ENCODE measurements at places on chromosomes 5 and 9.

DNA sequence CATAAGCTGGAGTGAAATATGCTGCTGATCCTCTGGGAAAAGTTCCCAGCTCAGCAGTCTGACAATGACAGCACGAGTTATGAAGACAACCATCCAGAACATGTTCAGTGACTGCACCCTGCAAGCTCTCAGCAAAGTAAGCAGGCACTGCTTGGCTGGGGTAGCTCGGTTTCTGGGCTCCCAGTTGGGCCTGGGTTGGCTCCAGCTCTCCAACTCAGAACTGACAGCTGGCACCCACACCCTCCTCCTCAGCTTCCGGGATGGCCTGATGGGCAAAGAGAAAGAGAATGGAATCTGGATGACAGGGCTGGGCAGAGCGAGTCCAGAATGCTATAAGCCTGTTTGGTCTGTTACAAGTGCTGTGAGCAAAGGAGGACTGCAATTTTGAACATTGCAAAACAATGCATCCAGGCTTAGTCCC lies 185.0 kb downstream of the CSNK1G3 start:
- DNase-seq = no peak

DNA sequence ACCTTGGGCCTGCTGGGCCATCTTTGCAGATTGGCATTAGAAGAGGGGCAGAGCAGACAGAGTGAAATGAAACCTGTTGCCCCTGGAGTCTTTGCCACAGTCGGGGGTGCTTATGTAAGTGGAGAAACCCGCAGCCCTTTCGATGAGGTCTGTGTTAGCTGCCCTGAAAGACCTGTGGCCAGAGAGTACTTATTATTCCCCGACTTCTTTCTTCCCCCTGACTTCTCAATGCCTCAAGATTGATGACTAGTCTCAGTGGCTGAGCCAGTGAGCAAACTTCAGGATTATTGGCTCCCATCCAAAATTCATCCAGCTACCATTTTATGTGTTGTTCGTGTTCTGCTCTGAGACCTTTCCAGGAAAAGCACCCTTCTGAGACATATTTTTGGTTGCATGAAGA lies 7.6 kb downstream of the NTRK2 start:
- DNase-seq = no peak

- DNase-seq = no peak
Observed at GRCh38 chr5:117889596-117889995, 1098.8 kb downstream of the DTWD2 start.

- no peak for DNase-seq
Observed at GRCh38 chr5:112799661-112800060, 61.4 kb upstream of the SRP19 start.

DNA sequence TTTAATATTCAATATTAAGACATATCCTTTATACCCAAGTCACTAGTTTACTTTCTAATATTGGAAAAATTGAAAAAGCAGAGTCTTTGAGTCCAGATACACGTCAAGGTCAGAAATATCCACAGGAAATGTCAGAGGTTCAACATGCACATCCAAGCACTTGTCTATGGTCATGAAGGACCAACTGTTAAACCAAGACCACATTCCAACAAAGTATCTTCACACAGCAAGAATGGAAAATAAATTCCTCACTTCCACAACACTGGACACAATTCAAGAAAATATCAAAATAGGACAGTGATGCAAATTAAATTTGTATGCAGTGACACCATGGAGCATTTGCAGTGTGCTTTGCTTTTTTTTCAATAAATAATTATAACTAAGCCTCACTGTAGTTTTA lies 142.5 kb downstream of the GABRB2 start:
- DNase-seq = no peak

- no peak for DNase-seq
Observed at GRCh38 chr5:120507800-120508463, 43.8 kb downstream of the PRR16 start.

DNA sequence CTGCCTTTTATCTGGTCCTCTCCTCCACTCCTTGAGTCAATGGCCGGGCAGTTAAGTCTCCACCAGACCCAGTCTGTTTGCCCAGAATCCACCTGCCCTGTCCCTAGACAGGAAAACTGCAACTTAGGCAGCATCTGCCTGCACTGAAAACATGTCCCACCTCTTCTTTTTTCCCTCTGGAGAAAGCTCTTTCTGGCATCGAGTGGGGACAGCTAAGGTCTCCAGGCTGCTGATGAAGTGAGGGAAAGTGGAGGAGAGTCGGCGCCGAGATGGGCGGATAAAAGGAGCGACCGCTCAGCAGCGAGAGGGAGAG lies 243 bp upstream of the SHISAL2B start:
- no peak for DNase-seq

GRCh38 chr9:114238472-114238871 lies 83.1 kb downstream of the COL27A1 start:
- no peak for DNase-seq

GRCh38 chr5:175246242-175246888 lies 197.6 kb downstream of the DRD1 start:
- DNase-seq = no peak

- no peak for DNase-seq
Observed at GRCh38 chr9:116080561-116080960, 73.0 kb upstream of the PAPPA start.

GRCh38 chr9:114759512-114760341 lies 46.1 kb downstream of the TNFSF15 start:
- DNase-seq = no peak

DNA sequence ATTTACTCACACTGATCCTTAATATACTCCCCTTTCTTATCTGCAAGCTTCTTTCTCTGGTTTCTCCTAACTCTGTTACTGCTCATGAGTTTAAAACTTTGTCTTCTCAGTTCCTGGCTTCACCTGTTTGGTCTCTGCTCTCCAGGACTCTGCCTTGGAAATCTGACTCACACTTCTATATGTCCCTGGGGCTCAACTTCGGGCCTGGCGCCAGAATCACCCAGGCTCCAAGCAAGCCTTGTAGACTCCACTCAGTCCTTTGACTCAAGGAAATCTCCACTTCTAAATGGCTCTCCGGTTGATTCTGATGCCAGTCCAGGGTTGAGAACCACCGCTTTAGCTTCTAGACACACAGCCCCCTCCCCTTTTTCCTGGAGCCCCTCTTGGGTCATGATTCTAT lies 57.8 kb downstream of the TMC1 start:
- no peak for DNase-seq

DNA sequence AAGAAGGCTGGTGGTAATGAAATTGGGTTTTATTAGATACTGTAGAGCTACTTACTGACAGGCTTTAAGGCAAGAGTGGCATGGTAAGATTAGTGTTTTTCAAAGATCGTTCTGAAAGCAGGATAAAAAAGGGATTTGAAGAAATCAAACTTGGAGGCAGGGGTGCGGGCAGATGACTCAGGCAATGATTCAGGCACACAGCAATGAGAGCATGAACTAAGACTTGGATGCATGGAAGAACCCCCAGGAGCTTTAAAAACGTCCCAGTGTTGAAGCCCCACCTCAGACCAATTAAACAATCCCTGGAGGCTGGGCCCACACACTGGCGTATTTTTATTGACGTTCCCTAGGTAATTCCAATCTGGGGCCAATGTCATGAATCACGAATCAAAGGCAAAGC lies 102.5 kb downstream of the SREK1 start:
- no peak for DNase-seq

- DNase-seq = no peak
Observed at GRCh38 chr9:37994639-37995347, 74.2 kb downstream of the SHB start.

- DNase-seq = no peak
Observed at GRCh38 chr5:130528474-130528873, 624.2 kb downstream of the CHSY3 start.

DNA sequence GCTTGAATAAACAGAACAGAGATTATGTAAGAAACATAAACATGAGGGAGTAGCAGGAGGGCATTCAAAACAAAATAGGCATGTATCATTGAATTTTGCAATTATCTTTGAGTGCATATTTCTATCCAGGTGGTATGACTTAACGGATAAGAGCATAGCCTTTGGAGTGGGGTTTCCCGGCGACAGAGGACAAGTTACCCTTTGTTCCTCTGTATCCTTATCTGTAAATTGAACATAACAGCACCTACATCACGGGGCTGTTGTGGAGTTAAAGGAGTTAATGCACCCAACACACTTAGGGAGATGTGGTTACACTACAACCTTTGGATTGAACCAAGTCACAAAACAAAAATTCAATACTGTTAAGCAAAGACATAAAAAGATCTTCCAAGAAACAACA lies 314.6 kb upstream of the KIF2A start:
- DNase-seq = no peak

- DNase-seq = no peak
Observed at GRCh38 chr9:136645903-136646754, 16.6 kb upstream of the EGFL7 start.

DNA sequence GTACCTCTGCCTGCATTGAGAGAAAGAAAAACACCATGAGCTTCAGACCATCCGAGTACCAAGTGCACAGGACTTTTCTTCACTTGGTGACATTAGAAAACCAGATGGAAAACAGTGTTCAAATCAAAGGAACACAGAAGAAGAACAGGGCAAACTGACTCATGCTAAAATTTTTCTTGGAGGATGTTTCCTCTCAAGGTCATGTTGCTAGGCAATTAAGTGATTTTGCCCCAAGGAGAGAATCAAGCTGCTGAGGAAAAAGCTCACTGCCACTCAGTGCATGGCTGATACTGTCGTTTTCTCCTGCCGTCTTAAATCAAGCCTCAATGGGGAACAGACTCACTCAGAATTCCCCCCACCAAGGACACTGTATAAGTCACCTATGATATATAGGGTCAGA lies 57.9 kb upstream of the SIMC1 start:
- no peak for DNase-seq

DNA sequence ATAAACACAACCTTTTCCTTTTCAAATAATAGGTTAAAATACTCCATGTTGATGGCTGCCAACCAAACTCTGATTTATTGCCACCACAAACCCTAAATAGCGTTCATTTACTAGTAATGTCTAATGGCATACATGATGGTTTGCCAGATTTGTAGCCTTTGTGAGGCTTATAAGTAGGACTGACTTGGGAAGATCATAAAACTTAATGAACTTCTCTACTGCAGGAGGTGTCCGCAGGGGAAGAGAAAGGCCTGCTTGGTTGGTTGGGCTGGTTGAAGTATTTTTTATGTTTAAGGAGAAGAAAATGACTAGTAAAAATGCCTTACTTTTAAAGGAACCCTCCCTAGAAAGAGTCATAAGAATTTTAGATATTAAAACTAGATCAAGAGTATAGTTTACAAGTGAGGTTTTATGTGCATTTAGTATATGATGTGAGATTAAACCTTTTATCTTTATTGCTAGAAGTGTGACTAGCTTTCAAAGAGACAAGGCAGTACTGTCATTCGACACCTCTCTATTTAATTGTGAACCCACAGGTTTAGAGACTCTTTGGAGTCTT lies 5.0 kb downstream of the PBX3 start:
- no peak for DNase-seq

GRCh38 chr5:170885809-170886208 lies 24.0 kb downstream of the RANBP17 start:
- no peak for DNase-seq

- DNase-seq = no peak
Observed at GRCh38 chr5:141897425-141897824, 19.2 kb upstream of the PCDH1 start.

GRCh38 chr9:114015607-114016006 lies 62.5 kb downstream of the AMBP start:
- no peak for DNase-seq

DNA sequence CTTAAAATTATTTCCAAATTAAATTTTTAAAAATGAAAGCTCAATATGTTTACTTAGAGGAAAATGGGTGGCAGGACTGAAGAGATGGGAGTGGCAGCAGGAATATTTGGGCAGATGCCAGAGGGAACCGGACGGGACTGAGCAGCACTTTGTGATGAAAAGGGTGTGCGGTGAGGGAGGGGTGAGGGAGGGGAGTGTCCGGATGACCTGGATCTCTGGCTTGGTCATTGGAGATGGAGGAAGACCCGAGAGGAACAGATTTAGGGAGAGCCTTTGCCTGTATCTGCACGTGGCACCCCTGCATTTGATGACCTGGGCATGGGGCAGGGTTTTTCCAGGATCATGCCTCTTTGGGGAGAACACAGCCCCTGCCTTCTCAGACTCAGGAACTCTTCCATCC lies 201.1 kb upstream of the MVB12B start:
- DNase-seq = no peak

- DNase-seq = no peak
Observed at GRCh38 chr5:126799780-126800179, 22.8 kb downstream of the LMNB1 start.

DNA sequence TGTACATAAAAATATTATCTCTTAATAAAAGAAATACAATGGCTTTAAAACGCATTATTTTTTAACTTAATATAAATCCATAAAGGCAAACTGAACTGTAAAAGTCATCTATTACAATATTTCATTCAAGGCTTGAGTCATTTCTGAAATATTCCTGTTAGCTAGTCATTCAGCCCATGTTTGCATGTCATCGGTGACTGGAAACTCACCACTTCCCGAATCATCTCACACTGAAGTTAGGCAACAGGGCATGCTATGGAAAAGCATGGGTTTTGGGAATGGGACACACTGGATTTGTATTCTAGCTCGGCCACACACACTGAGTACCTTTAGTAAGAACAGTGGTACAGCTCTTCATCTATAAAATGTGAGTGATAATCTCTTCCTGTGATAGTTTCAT lies 691.1 kb upstream of the C9orf72 start:
- DNase-seq = no peak

DNA sequence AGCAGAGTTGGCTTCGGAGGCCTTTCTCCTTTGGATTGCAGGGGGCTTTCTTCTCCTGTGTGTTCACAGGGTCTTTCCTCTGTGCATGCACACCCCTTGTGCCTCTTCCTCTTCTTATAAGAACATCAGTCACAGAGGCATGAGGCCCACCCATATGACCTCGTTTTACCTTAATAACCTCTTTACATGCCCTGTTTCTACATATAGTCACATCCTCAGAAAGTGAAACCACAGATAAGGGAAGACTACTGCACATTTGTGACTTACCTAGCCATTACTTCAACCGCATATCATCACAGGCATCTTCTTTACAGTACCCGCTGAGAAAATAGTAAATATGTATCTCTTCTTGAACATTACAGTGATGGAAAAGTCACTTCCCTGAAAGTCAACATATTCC lies 204.9 kb upstream of the TARS1 start:
- no peak for DNase-seq

- peak; percentile 100 for DNase-seq
Observed at GRCh38 chr9:137086531-137087408, at the start of gene MAN1B1. Gene MAN1B1, plus strand, starts transcription at chr9:137086985. Its CDS starts 15 bp downstream, at chr9:137087000.

GRCh38 chr9:136937186-136938001 lies 7.1 kb downstream of the FBXW5 start:
- no peak for DNase-seq

GRCh38 chr9:132404228-132404881 lies 2.3 kb downstream of the TTF1 start:
- DNase-seq = no peak

DNA sequence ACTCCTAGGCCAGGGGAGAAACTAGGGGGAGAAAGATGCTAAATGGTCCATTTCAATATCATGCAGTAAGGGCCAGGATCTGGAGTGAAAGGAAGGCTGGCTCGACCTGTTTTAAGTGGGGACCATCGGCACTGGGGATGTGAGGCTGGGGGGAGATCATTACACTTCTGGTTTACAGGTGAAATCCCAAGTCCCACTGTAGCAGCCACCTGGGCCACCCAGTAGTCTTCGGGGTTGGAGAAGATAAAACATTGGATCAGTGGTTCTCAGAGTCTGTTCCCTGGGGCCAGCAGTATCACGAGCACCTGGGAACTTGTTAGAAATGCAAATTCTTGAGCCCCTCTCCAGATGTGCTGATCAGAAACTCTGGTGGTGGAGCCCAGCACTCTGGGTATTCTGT lies 111.3 kb upstream of the ALDH1B1 start:
- no peak for DNase-seq

Data from stimulated activated CD4-positive, alpha-beta T cell treated with anti-CD3 and anti-CD28 coated beads, Interleukin-1b, Interleukin-23, amount 100 ng/mL, for 4 hours (primary cell).